NCI-H187 treated with DMSO at 0.1 percent for 48 hours (cell line): ENCODE measurements at places on chromosomes 12 and 14.

DNA sequence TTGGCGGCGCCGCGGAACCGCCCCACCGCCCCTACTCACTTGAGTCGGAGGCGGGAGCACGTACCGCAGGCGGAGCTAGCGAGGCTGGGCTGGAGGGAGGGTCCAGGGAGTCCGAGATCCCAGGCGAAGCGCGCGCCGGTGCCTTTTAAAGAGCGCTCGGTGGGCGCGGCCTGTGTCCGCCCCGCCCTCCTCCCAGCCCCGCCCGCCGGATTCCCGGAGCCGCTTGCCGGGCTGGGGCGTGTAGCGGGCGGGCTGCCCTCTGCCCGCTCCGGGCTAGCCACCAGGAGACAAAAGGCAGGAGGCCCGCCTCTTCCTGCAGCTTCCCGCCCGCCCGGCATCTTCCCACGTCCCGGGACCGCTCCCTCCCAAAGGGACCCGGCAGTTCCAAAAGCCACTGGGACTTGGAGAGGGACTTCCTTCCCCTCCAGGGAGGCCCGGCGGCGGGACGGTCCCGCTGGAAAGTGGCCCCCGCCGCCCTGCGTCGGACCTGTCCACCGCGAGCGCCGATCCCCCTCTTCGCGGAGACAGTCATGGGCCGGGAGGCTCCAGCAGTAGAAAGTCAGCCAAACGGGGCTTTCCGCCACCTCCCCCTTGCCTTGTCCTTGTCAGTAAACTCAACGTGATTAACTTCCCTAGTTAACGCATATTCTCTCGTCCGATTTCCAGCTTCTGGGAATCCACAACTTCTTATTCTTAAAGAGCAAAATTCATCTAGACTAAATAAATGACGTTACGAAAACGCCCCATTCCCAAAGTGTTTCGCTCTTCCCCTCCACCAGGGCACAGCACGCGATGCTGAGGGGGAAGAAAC is at the start of gene CSRP2:
TSS of gene CSRP2 (minus strand) at position 121 of the 811 bp plus-strand sequence. CDS start 12,759 bp downstream, outside the sequence.
- peak; percentile 54 for DNase-seq

GRCh38 chr14:35971965-35972630 is 146.0 kb downstream of the BRMS1L start:
- no peak for DNase-seq

DNA sequence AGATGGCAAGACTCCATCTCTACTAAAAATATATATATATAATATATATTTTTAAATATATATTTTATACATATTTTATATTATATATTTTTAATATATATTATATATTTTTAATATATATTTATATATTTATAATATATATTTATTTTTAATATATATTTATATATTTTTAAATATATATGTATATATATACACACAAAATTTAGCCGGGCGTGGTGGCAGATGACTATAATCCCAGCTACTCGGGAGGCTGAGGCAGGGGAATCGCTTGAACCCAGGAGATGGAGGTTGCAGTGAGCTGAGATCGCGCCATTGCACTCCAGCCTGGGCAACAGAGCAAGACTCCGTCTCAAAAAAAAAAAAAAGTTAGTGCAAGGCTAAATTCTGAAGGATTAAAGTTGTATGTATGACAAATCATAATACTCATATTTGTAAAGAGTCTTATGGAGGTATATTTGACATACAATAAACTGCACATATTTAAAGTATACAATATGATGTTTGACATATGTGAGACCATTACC is 7.7 kb upstream of the TDG start:
- DNase-seq = no peak

- DNase-seq = no peak
Measured at GRCh38 chr12:22287776-22288621, 46.5 kb downstream of the ST8SIA1 start.

DNA sequence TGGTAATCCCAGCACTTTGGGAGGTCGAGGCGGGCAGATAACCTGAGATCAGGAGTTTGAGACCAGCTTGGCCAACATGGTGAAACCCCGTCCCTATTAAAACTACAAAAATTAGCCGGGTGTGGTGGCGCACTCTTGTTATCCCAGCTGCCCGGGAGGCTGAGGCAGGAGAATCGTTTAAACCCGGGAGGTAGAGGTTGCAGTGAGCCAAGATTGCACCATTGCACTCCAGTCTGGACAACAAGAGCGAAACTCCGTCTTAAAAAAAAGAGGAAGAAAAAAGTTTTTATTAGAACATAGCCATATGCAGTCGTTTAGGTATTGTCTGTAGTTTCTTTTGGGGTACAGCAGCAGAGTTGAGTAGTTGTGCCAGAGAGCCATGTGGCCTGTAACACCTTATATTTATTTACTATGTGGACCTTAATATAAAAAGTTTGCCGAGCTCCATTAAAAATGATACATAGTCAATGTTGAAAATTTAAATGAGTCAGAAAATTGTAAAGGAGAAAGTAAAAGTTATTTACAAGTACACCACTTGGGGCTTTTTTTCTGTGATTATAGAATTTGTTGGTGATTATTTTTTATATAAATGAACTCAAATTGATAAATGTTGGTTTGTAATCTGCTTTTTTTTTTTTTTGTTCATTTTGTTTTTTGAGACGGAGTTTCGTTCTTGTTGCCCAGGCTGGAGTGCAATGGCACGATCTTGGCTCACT is 2.2 kb downstream of the ADIPOR2 start:
- DNase-seq = no peak

DNA sequence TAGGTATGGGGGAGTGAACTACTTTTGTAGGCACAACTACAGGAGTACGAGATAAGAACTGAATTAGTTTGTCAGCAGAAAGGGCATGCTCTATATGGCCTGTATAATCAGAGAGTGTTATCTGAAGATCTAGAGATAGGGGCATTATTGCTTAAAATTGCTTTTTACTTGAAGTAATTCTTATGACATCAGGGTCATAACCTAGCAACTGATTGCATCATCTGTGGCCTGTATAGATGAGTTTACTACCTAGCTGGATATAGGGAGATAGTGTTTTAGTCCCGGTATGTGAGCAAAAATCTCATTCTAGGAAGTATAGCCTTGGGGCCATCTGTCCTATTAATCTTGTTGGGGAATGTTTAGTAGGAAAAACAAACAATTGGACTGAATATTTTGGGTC is 142.7 kb downstream of the TMEM117 start:
- DNase-seq = no peak

- no peak for DNase-seq
Measured at GRCh38 chr12:78062786-78063185, 232.1 kb downstream of the NAV3 start.

GRCh38 chr14:50620341-50620740 is 47.8 kb downstream of the SAV1 start:
- no peak for DNase-seq

DNA sequence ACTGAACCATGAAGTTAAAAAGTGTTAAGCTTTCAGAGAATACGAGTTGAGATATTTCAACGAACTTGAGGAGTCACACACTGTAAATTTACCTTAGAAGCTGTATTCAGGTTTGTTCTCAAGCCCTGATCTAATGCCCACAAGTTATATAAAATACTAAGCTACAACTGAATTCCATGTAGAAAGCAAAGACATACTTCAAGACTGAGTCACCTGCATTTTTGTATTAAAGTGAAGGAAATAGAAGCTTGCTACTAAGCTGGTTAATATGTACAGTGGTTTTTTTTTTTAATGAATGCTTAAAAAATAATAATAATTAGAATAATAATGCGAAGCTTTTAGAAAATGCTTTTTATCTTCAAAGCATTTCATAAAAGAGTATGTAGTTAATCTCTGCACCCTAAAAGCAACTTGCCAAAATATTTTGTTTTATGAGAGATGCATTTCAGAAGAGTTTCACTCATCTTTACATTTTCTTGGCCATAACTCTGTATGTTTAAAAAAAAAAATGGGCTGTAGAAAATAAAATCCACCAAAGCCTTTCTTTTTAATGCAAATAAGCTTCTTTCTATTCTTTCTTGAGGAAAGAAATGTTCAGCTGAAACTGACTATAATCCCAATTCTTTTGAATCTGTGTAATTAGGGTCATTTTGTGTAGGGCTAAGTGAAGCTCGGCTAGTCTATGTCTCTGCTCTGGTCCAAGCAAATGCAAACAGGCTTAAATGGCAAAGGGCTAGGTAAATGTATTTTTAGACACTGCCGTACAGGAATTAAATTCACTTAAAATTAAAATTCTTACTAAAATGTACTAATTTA is 1047.5 kb upstream of the FLRT2 start:
- DNase-seq = no peak
